ENCODE measurements at places on chromosomes 5 and 9.

DNA sequence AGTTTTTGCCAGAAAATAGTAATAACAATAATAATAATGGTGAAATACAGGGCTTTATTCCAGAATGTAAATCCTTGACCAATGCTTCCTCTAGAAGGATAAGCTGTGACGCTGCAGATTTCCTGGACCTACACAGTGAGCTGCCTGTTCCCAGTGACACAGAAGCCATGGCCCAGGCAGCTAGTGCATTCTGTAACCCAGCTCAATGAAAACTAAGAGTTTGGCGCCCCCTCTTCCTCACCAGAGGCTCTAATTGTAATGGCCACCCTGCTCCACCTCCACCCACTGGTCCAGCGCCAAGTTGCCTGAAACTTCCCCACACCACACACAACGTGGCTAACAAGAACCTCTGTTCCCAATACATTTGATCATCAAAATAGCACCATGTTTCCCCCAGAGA lies 248.1 kb downstream of the CETN3 start:
- DNase-seq, result no peak

DNA sequence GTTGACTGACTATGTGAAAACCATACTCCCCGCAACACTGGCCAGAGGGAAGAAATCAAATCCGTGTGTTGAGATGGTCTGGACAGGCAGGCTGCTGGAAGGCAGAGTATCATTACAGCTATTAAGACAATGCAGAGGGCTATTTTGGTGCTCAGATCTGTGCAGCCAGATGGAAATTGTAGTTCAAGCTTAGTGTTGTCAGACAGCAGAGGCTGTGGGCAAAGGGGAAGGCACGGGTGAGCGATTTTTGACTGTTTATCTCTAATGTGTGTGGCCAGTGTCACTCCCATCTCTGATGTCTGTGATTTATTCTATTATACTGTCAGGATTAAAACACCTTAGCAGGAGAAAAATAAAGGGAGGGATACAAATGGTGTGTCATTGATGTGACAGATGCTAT lies 984.4 kb upstream of the WWC1 start:
- no peak for DNase-seq

GRCh38 chr9:90005388-90005787 lies 400.6 kb downstream of the GADD45G start:
- no peak for DNase-seq

GRCh38 chr9:33952066-33952465 lies 96.6 kb downstream of the UBAP2 start:
- no peak for DNase-seq

DNA sequence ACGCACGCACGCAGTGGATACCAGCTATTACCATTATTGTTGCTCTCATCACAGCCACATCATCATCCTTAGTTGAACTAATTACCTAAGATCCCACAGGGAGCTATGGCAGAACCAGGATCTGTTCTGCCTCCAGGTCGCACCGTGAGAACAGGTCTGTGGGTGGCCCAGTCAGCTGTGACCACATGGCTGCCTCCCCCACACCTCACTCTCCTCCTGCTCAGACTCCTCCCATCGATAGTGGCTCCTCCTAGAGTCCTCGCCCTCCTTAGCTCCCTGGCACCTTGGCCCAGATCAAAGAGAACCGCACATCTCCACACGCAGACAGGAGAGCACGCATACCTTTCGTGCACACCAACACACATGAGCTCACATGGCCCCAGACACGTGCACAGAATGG lies 32.4 kb upstream of the RPL26L1 start:
- no peak for DNase-seq

- DNase-seq, result peak; percentile 88
These were observed 55.9 kb downstream of the TMC1 start for GRCh38 chr9:72577212-72577753.

All from stromal cell of bone marrow (primary cell).